SK-N-SH (cell line): ENCODE measurements at places on chromosomes 6 and 20. TPM values are rescaled to one million over a fixed set of nuclear protein-coding genes. Genes with fewer than 3 reads are reported as not detected.

DNA sequence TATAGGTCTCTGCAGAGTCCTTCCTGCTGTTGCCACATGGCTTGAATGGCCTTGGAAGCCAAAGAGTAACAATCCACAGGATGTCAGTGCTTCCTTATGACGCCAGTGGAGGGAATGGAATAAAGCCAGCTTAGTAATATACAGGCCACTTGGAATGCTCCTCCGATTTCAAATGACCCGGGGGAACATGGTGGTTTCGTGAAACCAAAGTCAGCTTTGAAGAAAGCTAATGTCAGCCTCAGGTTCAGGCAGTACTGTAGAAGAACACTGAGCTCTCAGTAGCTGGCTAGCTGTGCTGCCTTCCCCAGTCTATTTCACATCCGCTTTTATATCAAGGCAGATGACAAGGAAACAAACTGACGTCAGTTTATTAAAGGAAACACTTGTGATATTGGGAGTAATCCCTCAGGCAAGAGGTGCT, 189.1 kb downstream of the DTNBP1 start:
- no peak overlapping the region for H3K27ac ChIP-seq
- DNase-seq, result no peak
- H3K4me1 ChIP-seq, result no peaks in the 10 kb centered on the region; the same call in 1 of the 2 replicates
- H3K36me3 ChIP-seq, result peaks cover 2% of the 10 kb centered on the region; the same call in 1 of the 2 replicates
- no peak overlapping the region for H3K4me3 ChIP-seq
- no peaks in the 10 kb centered on the region for H3K27me3 ChIP-seq

- H3K27ac ChIP-seq, result no peak overlapping the region
- no peak overlapping the region for H3K4me3 ChIP-seq
- peaks cover 21% of the 10 kb centered on the region for H3K36me3 ChIP-seq
- DNase-seq, result no peak
Measured at GRCh38 chr20:63712191-63712590, 4.4 kb downstream of the ZGPAT start.

DNA sequence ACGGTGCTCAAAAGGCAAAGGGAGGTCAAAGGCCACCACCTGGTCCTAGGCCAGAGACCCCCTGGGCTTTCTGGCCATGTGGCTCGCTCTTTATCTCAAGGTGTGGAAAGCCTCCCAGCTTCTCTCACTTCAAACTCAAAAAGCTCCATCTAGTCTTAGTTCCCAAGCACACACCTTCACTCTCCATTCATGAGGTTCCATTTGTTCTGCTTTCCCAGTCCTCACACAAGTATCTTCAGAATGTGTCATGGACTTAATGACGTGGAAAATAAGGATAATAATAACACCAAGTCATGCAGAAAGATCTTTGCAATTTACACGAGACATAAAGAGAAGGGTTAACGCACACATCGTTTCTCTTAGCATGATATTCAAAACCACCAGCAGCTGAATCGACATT, 219.3 kb downstream of the GMDS start:
- no peaks in the 10 kb centered on the region for H3K27me3 ChIP-seq
- no peak overlapping the region for H3K4me3 ChIP-seq
- no peaks in the 10 kb centered on the region for H3K36me3 ChIP-seq
- DNase-seq, result no peak

- H3K36me3 ChIP-seq, result no peaks in the 10 kb centered on the region
- no peak for DNase-seq
- no peak overlapping the region for H3K4me3 ChIP-seq
- H3K27me3 ChIP-seq, result no peaks in the 10 kb centered on the region
- no peak overlapping the region for H3K27ac ChIP-seq
Measured at GRCh38 chr20:43541214-43541613, 17.6 kb upstream of the SGK2 start.

GRCh38 chr6:13488015-13488895, 855 bp upstream of the GFOD1 start:
- H3K27ac ChIP-seq, result no peak overlapping the region
- no peaks in the 10 kb centered on the region for H3K36me3 ChIP-seq
- DNase-seq, result peak; percentile 52
- peaks cover 14% of the 10 kb centered on the region for H3K4me1 ChIP-seq
- peak overlapping the region; percentile 62 for H3K4me3 ChIP-seq
- H3K27me3 ChIP-seq, result no peaks in the 10 kb centered on the region

DNA sequence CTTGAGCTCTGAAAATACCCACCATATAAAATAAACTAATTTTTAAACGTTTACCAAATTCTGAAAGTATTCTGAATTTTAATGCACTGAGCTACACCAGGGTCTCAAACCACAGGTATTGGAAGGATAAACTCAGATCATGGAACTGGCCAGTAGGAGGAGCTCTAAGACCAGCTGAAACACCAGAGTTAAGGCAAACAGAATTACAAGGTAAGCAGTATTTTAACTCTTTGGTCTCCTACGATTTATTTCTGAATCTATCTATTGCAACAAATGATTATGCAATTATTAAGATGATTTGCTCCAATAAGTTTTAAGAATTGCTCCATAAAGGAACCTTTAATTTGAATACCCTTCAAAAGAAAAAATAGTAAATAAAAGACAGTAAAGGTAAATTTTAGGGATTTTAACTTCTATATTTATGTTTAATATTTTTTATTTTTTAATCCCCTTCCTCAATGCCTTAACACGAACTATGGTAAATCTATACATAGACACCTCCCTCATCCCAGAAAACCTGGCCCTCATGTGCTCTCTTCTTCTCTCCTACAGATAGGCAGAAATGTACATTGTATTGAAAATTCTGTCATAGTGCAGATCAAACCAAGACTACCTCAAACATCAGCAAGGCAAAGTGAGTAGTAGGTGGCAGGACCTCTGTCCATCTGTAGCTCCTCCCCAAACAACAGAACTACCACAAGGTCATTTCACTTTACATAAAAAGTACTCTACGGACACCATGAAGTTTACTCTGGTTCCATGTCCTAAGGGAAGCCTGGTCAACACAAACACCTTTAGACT, 58.4 kb downstream of the SMLR1 start:
- no peaks in the 10 kb centered on the region for H3K4me1 ChIP-seq
- peaks cover 9% of the 10 kb centered on the region; the same call in 1 of the 2 replicates for H3K27me3 ChIP-seq
- H3K36me3 ChIP-seq, result no peaks in the 10 kb centered on the region
- DNase-seq, result peak; percentile 45
- H3K27ac ChIP-seq, result no peak overlapping the region

DNA sequence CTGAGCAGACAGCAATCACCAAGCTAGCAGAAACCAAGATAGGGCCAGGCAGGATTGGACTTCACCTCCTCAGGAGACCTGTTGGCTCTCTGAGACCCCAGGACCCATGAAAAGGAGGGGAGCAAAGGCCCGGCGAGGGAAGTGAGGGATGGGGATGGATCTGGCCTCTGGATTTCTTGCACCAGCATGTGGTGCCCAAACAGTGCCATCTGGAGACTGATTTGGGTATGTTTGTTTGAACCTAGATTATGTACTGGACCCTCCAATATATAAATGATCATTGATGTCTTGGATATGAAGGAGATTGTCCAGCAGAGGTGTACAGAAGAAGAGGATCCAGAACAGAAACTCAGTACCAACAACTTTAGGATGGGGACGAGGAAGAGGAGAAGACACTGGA, 83.4 kb upstream of the LY86 start:
- H3K27ac ChIP-seq, result no peak overlapping the region
- DNase-seq, result no peak

PRL gene
- not detected in 2 replicates for polyA plus RNA-seq
